ENCODE measurements at places on chromosomes 11 and 22. TPM values are rescaled to one million over a fixed set of nuclear protein-coding genes. Genes with fewer than 3 reads are reported as not detected.

APOL3 gene
- 119 TPM for total RNA-seq

C11orf87 gene
- not detected for total RNA-seq

RTN4R gene
- total RNA-seq = 2.3 TPM

OR51B5 gene
- not detected for total RNA-seq

Measured in activated CD4-positive, alpha-beta memory T cell treated with anti-CD3 and anti-CD28 coated beads, Interleukin-2, amount 10 ng/mL, durations not matched to agents 7 days and 5 days (primary cell).